ENCODE measurements at places on chromosomes 2 and 18.

GRCh38 chr2:38269421-38269820 lies 107.7 kb downstream of the ATL2 start:
- no peak for DNase-seq

DNA sequence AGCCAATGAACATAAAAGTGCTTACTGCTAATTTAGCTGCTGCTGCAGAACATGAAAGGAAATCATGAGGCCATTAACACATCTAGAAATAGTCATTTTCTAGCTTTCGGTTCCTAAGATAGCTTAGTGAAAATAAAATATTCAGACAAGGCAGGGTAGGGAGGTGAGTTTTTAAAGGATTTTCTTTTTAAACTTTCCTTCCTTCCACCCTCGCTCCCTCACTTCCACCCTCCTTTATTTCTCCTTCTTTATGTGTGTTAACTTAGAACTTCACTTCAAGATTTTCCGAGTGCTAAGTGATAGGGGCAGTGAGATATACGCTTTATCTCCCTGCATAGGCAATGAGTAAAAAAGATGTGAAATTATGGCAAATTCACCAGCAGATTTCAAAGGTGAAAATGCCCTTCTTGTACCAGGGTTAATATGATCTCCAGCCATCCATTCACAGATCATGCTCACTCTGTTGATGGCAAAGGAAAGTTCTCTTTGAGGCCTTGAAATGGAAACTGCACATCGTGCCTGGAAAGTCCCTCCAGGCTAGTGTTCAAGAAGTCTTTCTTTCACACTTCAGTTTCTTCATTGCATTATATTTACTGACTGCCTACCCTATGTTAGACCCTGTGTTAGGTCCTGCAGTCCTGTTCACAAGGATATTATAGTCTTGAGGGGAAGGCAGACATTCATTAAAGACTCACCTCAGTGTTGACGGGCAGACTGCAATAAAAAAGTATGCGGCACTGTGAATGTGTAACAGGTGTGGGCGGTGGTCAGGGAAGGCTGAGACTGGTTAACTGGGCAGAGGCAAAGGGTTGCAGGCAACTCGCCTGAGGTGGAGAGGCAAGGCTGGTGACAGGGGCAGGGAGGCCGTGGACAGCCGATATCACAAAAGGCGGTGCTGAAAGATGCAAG lies 200.8 kb downstream of the PLCL1 start:
- DNase-seq, result no peak

GRCh38 chr2:52934323-52934898 lies 833.2 kb upstream of the CHAC2 start:
- DNase-seq, result peak; percentile 8

GRCh38 chr18:3074087-3074486 lies 61.1 kb upstream of the LPIN2 start:
- DNase-seq, result no peak

GRCh38 chr18:77539860-77540259 lies 290.2 kb downstream of the GALR1 start:
- no peak for DNase-seq

DNA sequence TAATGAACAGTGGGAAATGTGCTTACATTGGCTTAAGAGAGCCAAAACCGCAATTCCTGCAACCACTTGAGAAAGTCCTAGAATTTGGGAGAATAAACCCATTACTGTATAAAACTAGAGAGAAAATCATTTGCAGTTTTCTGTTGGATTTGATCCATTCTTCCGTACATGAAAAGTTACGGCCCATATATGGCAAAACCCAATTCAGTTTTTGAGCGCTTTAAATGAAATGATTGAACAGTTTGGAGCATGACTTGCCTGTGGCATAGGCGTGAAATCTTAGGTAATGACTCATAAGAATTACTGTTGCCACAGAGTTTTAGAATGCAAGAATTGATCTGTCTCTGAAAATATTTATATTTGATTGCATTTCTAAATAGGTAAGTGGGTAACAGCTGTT lies 52.0 kb downstream of the PHLPP1 start:
- DNase-seq, result no peak

DNA sequence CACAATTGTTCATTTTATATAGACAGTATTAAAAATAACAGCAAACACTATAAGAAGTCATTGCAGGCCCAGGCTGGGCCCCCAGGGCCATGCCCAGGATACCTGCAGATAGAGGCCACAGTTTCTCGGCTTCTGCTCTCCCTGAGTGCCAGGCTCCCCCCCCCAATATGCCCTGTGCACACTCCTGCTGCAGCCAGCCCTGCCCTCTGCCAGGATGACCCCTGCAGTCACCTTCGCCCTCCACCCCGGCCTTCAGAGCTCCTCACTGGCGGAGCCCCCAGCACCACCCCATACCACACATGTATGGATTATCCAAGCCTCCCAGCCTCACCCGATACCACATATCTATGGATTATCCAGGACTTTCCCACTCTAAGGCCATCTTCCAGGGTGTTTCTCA lies 104.5 kb downstream of the TPO start:
- no peak for DNase-seq

DNA sequence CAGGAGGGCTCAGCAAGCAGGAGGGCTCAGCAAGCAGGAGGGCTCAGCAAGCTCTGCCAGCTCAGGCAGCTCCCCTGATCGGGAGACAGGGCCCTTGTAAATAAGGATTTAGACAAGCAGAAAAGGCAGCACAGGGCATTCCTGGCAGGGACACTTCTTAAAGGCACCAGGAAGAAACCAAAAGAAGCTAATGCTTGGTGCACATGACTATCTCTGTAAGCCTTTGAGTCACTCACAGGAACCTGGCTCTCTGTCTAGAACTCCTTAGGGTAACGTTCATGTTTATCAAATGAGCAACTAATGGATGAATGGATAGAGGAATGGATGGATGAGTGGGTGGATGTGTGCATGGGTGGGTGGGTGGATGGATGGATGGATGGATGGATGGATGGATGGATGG lies 28.4 kb downstream of the TMEM37 start:
- DNase-seq, result no peak

GRCh38 chr2:130807659-130808385 lies 28.9 kb upstream of the ARHGEF4 start:
- no peak for DNase-seq

DNA sequence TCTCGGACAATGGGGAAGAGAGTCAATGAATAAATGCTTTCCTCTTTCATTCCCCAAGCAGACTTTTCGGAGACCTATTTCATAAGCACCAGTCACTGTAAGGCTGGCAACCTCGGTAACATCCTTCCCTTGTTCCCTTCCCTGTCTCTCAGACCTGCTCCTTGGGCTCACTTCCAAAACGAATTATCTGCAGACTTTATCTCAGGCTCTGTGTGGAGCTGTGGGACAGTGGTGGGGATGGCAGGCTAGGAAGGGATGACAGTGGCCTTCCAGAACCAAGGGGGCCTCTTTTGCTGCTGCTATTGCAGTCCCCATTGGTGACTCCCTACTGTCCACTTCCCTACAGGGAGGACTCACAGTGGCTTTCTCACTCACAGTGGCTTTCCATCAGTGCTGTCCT lies 185.6 kb upstream of the MEX3C start:
- DNase-seq, result no peak

- DNase-seq, result no peak
Measured at GRCh38 chr2:88765154-88765888, 73.8 kb downstream of the RPIA start.

GRCh38 chr2:173513107-173513727 lies 158.5 kb downstream of the CDCA7 start:
- no peak for DNase-seq

DNA sequence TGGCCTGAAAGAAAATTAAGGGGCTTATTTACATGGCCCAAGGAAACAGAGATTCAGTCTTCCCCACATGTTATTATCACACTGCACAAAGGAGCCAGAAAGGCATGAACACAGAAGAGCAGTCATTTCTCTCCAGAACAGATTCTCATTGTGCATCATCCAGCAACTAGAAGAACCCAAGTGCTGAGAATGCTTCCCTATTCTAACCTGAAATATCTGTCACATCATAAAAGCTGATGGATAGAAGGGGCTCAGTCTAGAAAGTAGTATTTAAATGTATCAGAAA lies 145.8 kb downstream of the TMEM163 start:
- no peak for DNase-seq

DNA sequence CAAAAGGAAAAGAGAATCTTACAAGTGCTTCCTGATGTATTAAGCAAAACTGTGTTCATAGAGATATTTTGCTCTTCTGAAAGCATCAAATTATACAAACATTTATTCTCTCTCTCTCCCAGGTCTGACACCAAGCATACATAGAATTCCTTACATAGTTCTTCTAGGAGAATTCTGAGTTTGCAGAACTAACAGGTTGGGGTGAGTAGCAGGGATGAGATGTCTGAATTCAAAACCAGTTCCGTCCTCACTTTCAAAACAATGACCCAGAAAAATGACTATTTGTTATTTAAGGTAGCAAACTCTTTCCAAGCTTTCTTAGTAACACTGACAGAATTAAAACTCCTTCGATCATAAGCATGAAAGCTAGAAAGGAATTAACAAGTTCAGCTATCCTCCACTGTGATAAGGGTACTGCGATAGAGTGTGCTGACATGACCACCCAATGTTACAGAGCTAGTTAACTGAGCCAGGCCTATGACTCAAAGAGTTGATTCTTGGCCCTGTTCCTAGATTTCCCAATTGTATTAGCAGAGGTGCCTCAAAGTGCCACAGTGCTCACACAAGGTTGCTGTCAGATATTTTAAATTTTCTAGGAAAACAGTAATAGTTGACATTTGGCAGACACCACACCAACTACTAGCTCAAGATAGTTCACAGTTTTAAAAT lies 85.8 kb upstream of the SETBP1 start:
- DNase-seq, result no peak

GRCh38 chr2:191383486-191383885 lies 138.3 kb downstream of the MYO1B start:
- no peak for DNase-seq

DNA sequence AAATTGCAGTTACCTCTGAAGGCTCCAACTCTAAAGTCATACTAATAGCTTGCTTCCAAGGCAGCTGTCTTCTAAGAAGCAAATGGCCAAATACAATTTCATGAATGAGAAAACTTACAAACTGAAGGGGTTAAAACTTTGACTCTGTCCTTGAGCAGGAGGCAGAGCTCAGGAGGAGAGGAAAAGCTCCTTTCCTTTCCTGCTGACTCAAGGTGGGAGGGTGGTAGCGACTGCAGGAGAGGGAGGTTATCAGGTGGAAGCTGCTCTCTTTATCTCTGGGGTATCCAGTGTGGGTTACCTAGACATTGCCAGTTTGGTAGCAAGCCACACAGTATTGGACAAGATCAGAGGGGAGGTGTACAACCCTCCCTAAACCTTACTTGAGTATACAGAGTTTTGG lies 2.7 kb upstream of the EFEMP1 start:
- DNase-seq, result no peak

DNA sequence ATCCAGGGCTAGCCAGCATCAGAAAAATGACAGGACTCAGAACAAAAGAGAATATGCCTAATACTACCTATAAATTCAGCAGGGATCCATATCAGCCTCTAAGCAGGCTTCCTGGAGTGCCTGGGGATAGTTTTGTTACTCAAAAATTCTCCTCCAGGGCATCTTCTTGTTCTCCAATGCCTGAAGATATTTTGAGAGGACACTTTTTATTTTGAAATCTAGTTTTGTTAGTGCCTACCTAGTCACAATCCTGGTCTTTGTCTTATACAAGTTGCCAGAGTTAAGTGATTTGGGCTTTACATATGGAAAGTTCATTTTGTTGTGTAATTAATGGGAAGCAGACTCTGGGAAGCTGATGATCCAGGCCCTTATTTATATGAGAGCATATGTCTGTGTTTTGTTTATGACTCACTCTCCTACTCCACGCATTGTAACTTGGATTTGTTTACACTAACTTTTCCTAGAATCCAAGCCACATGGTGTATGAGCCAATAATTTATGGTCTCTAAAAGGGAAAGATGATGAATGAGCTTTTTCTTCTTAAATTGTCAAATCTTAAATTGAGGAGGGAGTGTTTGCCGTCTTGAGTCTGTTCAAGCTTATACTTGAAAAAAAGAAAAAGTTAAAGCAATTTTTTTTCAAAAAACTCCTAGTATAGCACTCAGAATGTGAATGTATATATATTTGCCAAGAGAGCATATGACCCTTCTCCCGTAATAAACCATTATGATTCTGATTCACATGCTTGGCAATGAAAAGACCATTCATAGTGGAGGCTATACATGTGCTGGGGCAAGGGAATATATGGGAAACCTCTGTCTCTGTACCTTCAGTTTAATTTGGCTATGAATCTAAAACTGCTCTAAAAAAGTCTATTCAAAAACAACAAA lies 370.3 kb downstream of the SETBP1 start:
- DNase-seq, result peak; percentile 8

- no peak for DNase-seq
Measured at GRCh38 chr18:40148960-40149359, 1806.1 kb upstream of the PIK3C3 start.

DNA sequence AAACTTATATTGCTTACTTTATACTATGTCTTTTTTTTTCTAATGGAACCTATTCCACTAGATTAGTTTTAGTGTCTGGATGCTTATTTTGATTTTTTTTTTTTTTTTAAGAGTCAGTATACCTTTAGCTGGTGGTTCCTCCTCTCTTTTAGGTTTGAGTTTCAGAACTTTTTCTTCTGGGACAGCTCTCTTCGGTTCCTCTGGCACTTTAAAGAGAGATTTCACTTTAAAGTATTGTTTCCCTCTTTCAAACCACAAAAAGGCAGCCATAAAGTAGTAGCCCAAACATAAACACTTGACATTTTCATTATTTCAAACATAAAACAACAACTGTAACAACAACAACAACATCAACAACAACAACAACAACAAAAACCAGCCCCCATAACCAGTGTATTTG lies 123.3 kb downstream of the TTN start:
- DNase-seq, result no peak

GRCh38 chr2:184178229-184178628 lies 420.1 kb upstream of the ZNF804A start:
- no peak for DNase-seq

- DNase-seq, result no peak
Measured at GRCh38 chr2:128520791-128521190, 202.1 kb upstream of the HS6ST1 start.

DNA sequence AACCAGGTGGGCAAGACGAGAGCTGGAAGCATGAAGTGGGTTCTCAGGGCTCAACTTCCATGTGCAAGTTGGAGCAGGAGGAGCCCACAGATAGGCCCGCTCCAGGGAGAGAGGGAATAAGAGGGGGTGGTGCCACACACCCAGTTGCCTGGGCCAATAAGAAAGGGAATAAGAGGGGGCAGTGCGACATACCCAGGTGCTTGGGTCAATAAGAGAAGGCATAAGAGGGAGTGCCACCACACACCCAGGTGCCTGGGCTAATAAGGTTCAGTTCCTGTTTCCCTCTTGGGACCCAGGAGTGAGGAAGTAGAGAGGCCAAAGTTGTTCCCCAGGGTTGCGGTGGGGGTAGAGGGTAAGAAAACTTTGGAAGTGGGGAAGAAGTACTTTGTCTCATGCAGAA lies 127.5 kb downstream of the LAMA3 start:
- no peak for DNase-seq

DNA sequence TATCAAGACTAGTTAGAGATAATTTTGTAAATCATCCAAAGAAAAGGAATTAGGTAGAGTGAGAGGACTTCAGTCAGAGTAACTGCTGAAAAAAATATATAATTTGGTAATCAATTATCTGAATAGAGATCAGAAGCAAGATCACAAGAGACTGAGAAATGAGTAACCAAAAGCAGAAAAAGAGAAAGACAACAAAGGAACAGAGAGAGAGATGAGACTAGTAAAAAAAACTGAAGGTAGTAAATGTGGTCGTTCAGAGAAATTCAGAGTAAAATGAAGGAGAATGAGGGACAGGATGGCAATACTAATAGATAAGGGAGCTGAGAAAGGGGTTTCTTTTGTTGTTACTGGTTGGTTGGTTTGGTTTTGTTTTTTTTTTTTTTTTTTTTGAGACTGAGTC lies 16.5 kb downstream of the STRN start:
- no peak for DNase-seq

- DNase-seq, result no peak
Measured at GRCh38 chr2:222683805-222684204, 12.3 kb downstream of the MOGAT1 start.
